Hypothalamus (tissue), 51 donors: ENCODE measurements at places on chromosomes 13 and 19.
A peak's percentile ranks its signal among the peaks of the same experiment; 100 is the strongest.

DNA sequence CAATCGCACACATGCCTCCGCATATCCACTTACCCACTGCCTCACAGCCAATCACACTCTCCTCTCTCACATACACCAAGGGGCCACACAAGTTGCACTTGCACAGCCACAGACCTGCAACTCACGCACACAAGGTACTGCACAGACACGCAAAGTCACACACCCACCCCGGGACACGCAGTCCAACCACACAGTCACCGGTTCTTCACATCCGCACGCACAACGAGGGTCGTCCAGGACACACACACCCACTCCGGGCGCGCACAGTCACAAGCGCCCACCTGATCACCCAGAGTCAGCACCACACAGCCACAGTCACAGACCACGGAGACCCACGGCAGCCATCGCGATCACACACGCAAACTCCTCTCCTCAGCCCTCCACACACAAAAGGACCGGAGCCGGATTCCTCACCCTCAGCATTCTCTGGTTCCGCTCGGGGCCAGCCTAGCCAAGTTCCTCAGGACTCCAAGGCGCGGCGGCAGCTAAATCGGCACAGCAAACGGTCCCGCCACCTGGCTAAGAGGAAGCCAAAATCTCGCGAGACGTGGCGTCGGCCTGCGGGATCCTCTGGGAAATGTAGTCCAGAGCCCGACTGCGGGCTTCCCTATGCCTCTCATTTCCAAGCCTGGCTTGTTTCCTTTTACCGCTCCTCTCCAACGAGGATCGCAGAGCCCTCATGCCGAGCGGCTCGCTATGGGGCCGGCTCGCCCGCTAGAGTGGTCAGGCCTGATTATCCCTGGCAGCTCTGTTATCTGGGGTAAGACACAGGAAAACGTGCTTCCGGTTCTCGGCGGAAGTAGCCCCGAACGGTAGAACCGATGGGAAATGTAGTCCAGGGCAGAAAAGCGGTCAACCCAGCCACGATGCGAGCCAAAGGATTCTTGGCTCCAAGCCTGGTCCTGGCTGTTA is at the start of gene ZNF850:
Gene ZNF850 (minus strand): TSS at position 497 of the 912 bp plus-strand sequence. CDS start 10,201 bp downstream, outside the sequence.
- DNase-seq, result peak; percentile 96

- DNase-seq, result no peak
Observed at GRCh38 chr13:48162217-48162616, 67.3 kb upstream of the MED4 start.

GRCh38 chr19:3766520-3766919 is 4.0 kb downstream of the MRPL54 start:
- no peak for DNase-seq

- DNase-seq, result no peak
Observed at GRCh38 chr13:110450941-110451730, 110.4 kb downstream of the RAB20 start.

DNA sequence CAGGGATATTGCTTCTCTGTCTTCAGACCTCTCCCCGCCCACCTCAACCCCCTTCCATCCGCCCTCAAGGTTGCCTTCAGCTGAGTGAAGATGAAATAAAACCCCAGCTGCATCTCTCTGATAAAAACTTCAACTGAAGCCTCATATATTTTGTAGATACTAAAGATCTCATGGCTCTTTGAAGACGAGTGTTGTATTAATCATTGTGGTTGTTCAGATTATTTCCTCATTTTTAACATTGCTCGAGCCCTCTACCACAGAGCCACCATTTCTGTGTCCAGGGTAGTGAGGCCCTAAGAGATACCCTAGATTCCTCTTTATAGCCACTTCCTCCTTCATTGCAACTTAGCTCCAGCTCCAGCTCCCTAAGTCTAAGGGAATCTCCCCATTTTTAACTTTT is 312.8 kb upstream of the ZNF507 start:
- no peak for DNase-seq

DNA sequence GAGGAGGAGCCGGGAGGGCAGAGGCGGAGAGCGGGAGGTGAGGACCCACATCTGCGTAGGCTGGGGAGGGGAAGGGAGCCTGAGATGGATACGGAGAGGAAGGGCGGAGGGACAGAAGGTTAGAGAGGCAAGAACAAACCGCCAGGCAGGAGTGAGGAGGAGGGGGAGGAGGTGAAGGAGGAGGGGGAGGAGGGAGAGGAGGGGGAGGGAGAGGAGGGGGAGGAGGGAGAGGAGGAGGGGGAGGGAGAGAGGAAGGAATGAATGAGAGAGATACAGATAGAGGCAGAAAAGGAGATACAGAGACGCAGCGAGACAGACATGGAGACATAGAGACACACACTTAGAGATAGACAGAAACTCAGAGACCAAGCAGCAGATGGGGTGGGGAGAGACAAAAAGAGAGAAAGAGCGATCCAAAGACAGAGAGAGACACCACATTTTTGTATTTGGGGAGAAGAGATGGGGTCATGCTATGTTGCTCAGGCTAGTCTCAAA is 782 bp upstream of the CA11 start:
- no peak for DNase-seq
